ENCODE measurements at places on chromosomes 11 and 22.

DNA sequence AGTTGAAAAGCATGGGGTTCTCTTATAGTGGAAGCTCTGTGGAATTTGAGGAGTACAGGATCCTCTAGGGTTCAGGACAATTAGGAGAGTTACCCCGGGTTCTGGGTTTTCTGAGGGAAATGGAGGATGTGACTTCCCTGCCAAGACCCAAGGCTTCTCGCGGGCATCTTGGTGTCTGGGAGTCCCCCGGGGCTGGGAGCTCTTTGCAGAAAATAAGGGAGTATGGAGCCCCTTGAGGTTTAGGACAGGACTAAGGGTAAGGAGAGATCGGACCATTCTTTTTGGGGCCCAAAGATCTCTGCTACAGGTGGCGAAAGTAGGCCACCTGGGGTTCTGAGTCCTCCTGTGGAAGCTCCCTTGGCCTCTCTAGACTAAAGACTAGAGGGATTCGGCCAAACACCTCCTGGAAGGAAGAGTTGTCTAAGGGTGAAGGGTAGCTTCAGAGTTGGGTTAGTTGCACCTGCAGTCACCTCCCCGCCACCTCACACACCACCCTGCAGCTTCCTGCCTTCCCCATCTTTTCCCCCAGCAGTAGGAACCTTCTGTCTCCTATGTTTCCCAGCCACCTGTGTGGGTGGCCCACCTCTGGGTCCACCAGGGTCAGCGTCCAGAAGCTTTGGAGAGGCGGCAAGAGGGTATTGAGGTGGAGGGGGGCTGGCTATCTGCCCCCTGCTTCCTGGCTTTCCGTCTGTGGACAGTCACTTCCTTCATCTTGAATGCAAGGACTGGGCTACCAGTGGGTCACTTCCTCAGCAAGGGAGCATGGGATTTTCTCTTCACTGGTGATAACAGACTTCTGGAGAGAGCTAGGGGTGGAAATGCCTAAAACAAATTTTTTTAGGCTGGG lies 908 bp downstream of the LIMK2 start:
- no peak for DNase-seq

- peak; percentile 85 for DNase-seq
These were observed 38.5 kb upstream of the GLYATL1 start for GRCh38 chr11:58900479-58901420.

DNA sequence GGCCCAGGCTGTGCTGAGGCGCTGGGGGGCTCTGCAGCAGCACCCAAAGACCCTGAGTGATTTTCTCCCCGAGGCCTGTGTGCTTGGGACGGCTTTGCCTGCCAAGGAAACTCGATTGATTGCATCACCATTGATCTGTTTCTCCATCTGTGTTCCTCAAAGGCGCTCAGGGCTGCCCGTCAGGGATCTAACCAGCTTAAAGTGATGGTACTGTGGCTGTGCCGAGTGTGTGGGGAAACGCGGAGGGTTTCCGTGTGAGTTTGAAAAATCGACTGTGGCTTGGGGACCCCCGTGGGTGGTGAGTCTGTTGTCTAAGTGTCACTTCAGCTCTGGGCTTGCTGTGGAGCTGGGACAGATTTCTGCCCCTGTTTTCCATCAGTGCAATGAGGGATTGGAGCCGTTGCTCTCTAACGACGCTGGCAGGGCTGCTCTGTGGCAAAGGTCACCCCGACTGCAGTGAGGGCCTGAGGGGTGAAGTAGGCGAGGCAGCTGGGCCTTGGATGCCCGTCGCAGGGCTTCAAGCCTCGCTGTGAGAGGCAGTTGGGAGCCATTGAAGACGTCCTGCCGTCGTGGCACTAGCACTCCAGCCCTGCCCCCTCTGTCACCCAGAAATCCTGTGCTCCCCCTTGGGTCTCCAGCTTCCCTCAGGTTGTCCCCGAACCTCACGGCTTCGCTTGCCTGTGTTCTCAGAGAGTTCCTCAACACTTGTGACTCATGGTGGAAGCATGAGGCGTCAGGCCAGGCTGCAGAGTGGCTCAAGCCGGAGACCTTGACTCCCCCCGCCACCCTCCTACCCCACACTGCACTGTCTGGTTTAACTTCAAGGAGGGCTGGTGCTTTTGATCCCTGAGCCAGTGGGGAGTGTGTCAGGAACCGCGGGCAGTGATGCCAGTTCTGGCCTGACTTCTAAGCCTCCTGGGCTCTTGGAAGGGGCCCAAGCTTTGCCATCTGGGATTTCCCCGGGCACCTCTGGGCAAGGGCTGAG lies 21.8 kb downstream of the CACNA1I start:
- DNase-seq: no peak

DNA sequence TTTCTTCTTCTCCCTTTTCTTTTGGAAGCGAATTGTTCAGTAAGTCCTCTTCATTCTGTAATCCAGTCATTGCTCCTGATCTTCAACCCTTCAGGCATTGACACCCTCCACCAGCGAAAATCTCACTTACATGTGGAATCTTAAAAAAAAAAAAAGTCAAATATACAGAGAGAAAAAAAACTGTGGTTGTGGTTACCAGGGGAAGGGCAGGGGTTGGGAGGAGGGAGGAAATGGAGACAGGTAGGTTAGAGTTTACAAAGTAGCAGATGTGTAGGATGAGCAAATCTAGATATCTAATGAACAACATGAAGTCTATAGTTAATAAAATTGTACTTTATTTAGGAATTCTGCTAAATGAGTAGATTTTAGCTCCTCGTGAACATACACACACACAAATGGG lies 17.7 kb upstream of the TMEM123 start:
- no peak for DNase-seq

GRCh38 chr11:25377466-25377865 lies 880.6 kb downstream of the LUZP2 start:
- DNase-seq: no peak

GRCh38 chr11:64364435-64364834 lies 5.5 kb downstream of the RPS6KA4 start:
- no peak for DNase-seq
